MM.1S (cell line): ENCODE measurements at places on chromosomes 11 and 22.
A peak's percentile ranks its signal among the peaks of the same experiment; 100 is the strongest.

DNA sequence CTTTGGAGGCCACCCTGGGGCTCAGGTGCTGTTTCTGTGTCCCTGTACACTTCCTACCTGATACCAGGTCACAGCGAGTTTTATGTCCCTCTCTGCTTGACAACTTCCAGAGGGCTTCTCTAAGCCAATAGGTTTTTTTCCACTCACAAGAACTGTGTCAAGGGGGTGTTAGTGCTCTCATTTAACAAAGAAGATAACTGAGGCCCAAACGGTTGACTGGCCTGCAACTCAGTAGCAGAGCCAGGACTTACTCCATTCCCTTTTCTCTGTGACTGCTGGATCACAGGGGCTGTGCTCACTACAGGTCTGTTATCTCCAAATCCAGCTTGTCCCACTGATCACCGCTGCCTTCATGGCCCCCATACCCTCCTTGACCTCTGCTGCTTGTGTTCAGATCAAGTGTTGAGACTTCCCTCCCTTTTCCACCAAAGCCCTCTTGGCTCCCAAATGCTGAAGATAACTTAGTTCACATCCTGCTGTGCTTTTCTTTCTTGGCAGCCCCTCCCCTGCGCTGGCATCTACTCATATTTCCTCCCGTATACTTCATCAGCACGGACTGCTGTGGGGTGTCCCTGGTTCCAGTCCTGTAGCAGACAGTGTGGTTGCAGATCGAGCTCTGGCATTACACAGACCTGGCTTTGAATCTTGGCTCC, 41.3 kb downstream of the POU2F3 start:
- no peak for DNase-seq
- H3K36me3 ChIP-seq = no peaks in the 10 kb centered on the region
- H3K27me3 ChIP-seq = no peaks in the 10 kb centered on the region
- H3K4me1 ChIP-seq = no peaks in the 10 kb centered on the region
- H3K27ac ChIP-seq = no peak overlapping the region
- no peak overlapping the region for H3K4me3 ChIP-seq

- no peak overlapping the region for H3K4me3 ChIP-seq
- H3K27ac ChIP-seq = no peak overlapping the region
- DNase-seq = no peak
- H3K36me3 ChIP-seq = no peaks in the 10 kb centered on the region
- H3K27me3 ChIP-seq = peaks cover 64% of the 10 kb centered on the region
Observed at GRCh38 chr22:20164863-20165262, 14.0 kb upstream of the CCDC188 start.

DNA sequence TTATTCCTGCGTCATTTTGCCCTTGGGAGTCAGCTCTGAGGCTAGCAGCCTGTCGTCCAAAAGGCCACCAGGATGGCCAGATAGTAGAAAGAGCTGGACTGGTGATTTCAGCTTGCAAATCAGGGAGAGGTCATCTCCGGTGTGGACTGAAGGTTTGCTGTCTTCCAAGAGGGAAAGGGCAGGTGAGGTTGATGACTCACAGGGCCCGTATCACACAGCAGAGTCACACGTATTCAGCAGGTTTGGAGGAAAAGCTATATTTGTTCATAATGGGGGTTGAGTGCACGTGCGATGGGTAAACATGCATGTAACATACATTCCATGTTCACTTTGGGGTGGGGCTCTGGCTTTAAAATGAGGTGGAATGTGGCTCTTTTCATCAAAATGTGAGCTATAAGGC, 25.6 kb downstream of the MRPL21 start:
- H3K4me1 ChIP-seq = no peaks in the 10 kb centered on the region
- no peak overlapping the region for H3K4me3 ChIP-seq
- H3K36me3 ChIP-seq = no peaks in the 10 kb centered on the region

DNA sequence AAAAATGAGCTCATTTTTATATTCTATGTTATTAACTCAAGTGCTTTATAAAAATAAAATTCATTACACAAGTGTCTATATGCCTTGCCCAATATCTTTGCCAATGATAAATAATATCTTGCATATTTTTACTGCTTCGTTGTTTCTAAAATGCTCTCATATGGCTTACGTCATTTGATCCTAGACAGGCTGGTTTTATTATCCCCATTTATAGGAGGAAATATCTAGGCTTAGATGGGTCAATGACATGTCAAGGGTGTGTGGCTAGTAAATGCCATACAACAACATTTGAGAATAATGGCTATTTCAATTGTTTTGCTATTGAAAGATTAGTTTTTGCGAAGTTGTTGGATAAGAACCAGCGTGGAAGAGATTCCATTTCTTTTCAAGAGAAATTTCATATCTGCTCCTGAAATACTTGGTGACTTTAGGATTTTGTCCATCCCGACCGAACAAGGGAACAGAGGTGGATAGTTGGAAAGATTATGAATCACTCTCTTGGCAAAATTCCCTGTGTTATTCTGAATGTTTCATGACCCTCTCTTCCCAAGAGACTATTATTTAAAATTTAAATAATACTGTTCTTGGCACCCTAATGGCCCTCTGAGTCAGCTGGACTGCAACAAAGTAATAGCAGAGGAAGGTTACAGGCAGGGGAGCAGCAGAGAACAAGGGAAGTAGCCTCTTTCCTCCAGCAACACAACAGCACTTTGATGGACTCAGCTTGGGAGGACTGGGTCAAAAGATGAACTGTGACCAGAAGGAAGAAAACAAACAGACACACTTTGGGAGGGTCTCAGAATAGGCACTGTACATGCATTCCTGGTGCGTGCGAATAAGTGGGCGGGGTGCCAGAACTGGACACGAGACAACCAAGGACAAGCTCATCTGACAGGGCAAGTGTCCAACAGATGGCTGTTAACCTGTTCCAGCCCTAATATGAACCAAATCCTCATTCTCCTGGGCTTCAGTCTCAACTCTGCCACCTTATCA, 94.5 kb downstream of the ME3 start:
- no peak for DNase-seq
- H3K27me3 ChIP-seq = no peaks in the 10 kb centered on the region
- H3K4me3 ChIP-seq = no peak overlapping the region
- H3K36me3 ChIP-seq = no peaks in the 10 kb centered on the region
- no peaks in the 10 kb centered on the region for H3K4me1 ChIP-seq

DNA sequence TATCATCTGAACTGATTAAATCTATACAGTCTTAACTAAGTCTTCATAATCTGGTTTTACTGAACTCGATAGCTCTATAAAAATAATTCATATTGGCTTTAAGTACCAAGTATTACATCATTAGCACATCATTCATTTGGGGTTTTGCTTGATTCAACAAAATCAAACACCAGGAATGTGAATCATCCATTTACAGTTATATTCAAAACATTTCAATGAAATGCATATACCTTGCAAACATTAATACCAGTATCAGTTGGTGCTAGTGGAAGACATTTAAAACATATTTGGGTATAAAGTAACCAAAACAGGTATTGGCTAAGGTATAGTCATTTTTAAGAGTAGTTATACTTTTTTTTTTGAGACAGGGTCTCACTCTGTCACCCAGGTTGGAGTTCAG, 12.2 kb upstream of the CCDC89 start:
- no peak overlapping the region for H3K27ac ChIP-seq
- no peaks in the 10 kb centered on the region for H3K27me3 ChIP-seq
- no peak for DNase-seq
- H3K36me3 ChIP-seq = no peaks in the 10 kb centered on the region

DNA sequence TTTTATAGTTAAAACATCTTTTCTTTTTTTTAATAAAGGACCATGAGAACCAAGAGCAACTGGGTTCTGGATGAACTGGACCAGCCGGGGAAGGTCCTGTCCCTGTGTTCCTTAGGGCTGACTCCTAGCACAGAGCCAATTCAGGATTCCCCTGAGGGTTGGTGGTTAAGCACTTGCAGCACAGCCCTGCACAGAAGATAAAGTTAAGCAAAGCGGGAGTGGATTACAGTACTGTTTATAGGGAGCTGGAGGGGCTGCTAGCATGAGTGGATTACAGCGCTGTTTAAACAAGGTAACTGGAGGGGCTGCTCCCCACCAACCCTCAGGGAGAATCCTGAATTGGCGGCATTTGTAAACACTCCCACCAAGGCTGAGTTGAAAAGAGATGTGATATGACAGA, 90.6 kb downstream of the CELSR1 start:
- H3K27me3 ChIP-seq = peaks cover 34% of the 10 kb centered on the region
- no peaks in the 10 kb centered on the region for H3K4me1 ChIP-seq
- no peak overlapping the region for H3K4me3 ChIP-seq
- no peak overlapping the region for H3K27ac ChIP-seq
- DNase-seq = no peak

GRCh38 chr11:2289350-2289749, 12.4 kb downstream of the C11orf21 start:
- H3K4me1 ChIP-seq = no peaks in the 10 kb centered on the region
- H3K36me3 ChIP-seq = no peaks in the 10 kb centered on the region
- H3K27me3 ChIP-seq = peaks cover 78% of the 10 kb centered on the region
- no peak overlapping the region for H3K4me3 ChIP-seq
- no peak for DNase-seq

DNA sequence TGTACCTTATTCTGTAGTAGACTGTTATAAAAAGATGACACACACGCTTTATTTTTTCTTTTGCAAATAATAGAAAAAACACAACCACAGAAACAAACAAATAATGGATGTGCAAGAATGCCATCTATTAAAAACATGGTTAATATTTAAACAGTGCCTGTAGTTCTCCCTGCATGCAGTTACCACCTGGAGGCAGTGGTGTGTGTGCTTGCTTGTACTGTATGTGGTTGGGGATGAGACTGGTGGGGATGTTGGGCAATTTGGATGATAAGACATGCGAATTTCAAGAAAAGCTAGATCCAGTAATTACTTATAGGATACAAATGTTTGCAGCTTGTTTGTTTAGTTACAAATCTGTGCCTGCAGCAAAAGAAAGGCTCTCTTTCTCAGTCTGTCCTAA, 3.6 kb downstream of the C11orf87 start:
- H3K27ac ChIP-seq = no peak overlapping the region
- no peak for DNase-seq
- H3K4me1 ChIP-seq = no peaks in the 10 kb centered on the region
- no peak overlapping the region for H3K4me3 ChIP-seq

GRCh38 chr22:28023036-28023435, 104.0 kb upstream of the PITPNB start:
- H3K36me3 ChIP-seq = no peaks in the 10 kb centered on the region
- H3K4me1 ChIP-seq = no peaks in the 10 kb centered on the region
- DNase-seq = no peak
- no peaks in the 10 kb centered on the region for H3K27me3 ChIP-seq

GRCh38 chr11:128336203-128336602, 251.2 kb downstream of the ETS1 start:
- no peak overlapping the region for H3K27ac ChIP-seq
- no peak overlapping the region for H3K4me3 ChIP-seq
- no peaks in the 10 kb centered on the region for H3K36me3 ChIP-seq

- no peak overlapping the region for H3K4me3 ChIP-seq
- H3K27me3 ChIP-seq = peaks cover 60% of the 10 kb centered on the region
- DNase-seq = no peak
- H3K36me3 ChIP-seq = no peaks in the 10 kb centered on the region
- H3K27ac ChIP-seq = no peak overlapping the region
Observed at GRCh38 chr11:120061036-120061760, 76.7 kb downstream of the TRIM29 start.

GRCh38 chr22:50563413-50564160, 868 bp upstream of the SYCE3 start:
- no peak for DNase-seq
- no peaks in the 10 kb centered on the region for H3K36me3 ChIP-seq
- H3K27ac ChIP-seq = no peak overlapping the region
- peak overlapping the region; percentile 75 for H3K4me3 ChIP-seq
- no peaks in the 10 kb centered on the region for H3K4me1 ChIP-seq

GRCh38 chr22:37917874-37918548, 11.9 kb downstream of the MICALL1 start:
- H3K27ac ChIP-seq = no peak overlapping the region
- no peak overlapping the region for H3K4me3 ChIP-seq
- H3K36me3 ChIP-seq = no peaks in the 10 kb centered on the region
- DNase-seq = no peak
- no peaks in the 10 kb centered on the region for H3K4me1 ChIP-seq

DNA sequence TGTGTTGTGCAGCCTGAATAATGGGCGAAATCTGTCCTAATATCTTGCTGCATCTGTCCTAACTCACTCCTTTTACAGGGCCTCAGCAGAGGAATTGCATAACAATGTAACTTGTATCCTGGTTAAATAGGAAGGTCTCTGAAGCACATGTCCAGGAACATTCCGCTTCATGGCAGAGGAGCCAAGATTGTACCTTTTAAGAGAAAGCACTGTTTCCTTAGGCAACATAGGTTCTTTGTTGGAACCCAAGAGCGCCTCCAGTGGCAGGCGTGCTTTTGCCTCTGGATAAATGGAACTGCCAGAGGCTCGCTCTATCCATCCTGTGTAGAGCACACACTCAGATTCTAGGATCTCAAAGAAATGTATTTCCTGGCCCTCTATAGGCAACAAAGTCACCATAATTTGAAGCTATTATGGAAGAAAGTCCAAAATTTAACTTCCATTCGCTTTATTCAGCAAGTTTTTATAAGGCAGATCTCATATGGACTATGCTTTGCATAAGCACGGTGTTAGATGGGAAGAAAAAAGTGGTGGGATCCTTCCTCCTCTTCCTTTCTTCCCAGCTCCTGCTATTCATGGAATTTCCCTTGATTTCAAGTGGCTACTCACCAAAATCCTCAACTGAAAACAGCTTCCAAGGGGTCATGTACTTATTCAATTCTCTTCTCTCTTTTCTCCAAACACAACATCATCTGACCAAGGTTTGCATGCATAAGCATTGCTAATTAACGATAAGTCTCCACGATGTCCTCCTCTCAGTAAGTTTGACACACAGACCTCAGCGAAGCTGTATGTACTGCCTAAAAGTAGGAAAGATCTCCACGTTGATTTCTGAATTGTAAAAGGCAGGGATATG, at the start of gene BLID:
BLID (minus strand) TSS at position 692 of the 856 bp plus-strand sequence; CDS start at position 399, 293 bp downstream.
- no peaks in the 10 kb centered on the region for H3K27me3 ChIP-seq
- no peak for DNase-seq
- no peak within 1 kb of the TSS for H3K27ac ChIP-seq
- no peak within 1 kb of the TSS for H3K4me3 ChIP-seq
- H3K36me3 ChIP-seq = no peaks in the 10 kb centered on the region

GRCh38 chr22:20407829-20408228, 13.9 kb downstream of the ZNF74 start:
- H3K4me3 ChIP-seq = no peak overlapping the region
- H3K27me3 ChIP-seq = no peaks in the 10 kb centered on the region
- H3K27ac ChIP-seq = no peak overlapping the region

DNA sequence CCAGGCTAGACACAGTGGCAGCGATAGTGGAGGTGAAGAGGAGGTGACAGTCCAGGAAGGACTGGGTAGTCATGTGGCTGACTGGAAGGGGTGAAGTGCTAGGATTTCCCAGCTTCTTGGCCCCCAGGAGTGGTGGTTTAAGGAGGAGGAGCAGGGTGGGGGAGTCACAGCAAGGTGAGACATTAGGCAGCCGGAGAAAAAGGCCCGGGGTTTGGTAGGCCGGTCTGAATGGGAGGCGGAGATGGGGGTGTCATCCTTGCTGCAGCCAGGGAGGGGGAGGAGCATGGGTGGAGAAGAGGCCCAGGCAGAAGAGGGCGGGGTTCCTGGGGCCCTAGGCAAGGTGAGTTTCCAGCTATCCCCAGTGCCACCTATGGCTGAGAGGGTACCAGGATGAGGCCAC, 6.1 kb downstream of the SIPA1 start:
- no peaks in the 10 kb centered on the region for H3K4me1 ChIP-seq
- H3K36me3 ChIP-seq = no peaks in the 10 kb centered on the region
- no peaks in the 10 kb centered on the region for H3K27me3 ChIP-seq
